ENCODE measurements at places on chromosomes 11 and 22.

DNA sequence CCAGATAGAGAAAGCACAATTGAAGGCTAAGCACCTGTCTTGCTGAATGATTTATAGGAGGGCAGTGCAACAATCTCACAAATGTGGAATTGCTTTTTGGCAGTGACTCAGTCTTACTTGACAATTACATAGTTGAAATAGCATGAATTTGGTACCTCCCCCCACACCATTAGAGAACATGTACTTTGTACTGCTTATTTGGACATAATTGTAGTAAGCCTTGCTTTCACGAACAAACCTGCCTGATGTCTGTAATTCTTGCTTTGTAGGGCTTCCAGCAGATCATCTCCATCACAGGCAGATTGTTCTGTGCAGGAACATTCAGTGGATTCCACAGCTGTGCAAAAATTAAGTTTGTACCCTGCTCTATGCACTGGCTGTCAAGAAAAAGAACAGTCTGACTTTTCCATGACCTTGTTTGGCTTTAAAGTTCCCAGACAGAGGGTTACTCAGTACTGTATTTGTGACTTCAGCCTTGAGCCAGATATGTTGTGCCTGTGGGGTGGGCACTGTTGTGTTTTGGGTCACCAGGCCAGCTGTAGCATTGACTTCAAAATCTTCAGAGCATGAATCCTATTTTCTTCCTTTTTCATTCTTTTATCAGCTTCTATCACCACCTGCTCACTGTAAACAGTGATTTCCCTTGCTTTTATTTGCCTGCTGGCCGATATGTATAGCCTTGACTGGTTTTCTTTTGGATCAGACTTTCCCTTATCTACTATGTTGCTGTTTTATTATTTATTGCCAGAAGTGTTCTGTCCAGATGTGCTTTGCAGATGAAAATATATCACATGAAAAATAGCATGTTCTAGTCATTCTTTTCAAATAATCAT, 941.0 kb upstream of the CHORDC1 start:
- DNase-seq, result peak; percentile 76

GRCh38 chr11:35313066-35313759, 106.1 kb downstream of the SLC1A2 start:
- no peak for DNase-seq

DNA sequence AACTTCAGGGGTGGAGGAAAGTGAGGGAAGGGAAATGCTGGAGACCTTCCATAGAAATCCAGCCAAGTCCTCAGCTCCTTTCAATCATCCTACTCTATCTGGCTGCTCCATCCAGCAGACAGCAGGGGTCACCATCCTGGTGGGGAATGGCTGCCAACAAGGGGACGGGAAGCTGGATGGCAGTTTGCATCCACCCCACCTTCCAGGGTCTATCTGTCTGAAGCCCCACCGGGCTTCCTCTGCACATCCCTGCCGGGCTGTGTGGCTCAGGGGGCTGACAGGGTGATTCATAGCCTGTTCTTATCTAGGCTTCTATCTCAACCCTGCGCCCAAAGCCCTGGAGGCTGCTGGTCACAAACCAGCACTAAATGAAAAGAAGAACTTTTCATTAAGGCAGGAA, 1.1 kb downstream of the SYTL2 start:
- DNase-seq, result no peak

DNA sequence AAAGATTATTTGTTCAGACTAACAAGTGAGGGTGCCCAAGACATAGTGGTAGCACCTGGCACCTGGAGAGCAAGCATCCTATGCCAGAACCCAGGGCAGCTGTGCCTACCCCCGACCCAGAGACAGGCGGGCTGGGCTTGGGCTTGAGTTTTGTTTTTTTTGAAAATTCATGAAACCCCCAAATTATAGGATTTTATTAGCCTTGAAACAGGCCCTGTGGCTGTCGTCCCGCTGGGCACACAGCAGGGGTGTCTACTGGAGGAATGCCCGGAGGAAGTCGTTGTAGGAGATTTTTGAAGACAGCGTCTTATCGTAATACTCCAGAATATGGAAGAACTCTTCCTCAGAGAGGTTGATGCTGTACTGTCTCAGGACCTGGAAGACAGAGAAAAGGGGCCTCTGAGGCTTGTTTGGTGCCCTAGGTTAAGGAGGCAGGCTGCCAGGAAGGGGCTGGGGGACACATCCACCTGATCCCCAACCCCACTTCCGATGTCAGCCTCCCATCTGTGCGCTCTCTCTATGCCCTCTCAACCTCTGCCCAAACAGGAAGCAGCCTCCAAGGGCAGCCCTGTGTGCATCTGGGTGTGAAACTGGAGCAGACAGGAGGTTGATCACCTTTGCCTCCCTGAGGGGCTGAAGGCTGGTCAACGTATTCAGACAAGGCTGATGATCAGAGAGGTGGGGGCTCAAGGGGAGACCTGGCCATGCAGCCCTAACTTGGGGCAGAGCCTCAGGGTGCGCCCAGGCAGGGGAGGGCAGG, 117.0 kb downstream of the MPPED1 start:
- DNase-seq, result no peak

- DNase-seq, result no peak
These were observed 845 bp downstream of the RBM7 start for GRCh38 chr11:114401311-114401710.

GRCh38 chr22:20180640-20181039, 29.8 kb upstream of the CCDC188 start:
- DNase-seq, result no peak

GRCh38 chr11:16788141-16789062, 50.0 kb downstream of the C11orf58 start:
- DNase-seq, result peak; percentile 87

DNA sequence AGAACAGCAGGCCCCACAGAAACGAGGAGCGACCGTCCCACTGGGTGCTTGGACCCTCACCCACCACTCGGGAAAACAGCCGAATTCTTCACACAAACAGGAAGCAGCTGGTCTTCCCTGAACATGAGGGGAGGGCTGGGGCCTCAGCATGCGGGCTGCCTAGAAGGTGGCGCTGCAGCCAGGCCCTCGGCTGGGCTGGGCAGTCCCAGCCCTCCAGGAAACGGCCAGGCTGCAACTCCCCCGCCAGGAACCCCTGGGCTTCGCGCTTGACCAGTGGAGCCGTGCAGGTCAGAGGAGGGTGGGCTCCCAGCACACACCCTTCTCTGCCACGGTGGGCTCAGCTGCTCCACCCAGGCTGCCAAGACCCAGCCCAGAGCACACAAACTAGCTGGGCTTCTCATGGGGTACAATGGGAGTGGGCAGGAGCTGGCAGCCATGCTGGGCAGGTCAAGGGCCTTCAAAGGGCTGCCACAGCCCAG, 29.6 kb downstream of the IGF2 start:
- DNase-seq, result peak; percentile 10

DNA sequence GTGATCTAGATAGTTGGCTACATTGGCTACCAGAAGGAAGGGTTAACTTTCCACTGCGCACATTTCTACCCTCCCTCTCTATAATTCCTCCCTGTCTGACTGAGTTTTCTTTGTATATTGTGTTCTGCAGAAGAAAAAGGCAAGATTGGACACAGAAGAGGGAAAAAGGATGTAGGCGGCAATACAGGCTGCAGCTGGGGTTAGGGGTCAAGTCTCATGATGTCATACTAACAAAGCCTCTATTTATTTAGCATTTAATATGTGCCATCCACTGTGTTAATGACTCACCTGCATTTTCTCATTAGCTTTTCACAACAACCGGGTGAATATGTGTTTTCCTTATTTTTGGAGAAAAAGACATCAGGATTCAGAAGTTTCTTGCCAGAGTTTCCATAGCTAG, 2.0 kb downstream of the FAM83F start:
- no peak for DNase-seq

- no peak for DNase-seq
These were observed 53.8 kb downstream of the PACS1 start for GRCh38 chr11:66123902-66124301.

- DNase-seq, result no peak
These were observed 5.3 kb upstream of the GNB1L start for GRCh38 chr22:19859861-19860510.

- no peak for DNase-seq
These were observed 178.5 kb upstream of the ZBED5 start for GRCh38 chr11:11036185-11036847.

GRCh38 chr11:75350743-75351540, 519 bp downstream of the ARRB1 start:
- no peak for DNase-seq

DNA sequence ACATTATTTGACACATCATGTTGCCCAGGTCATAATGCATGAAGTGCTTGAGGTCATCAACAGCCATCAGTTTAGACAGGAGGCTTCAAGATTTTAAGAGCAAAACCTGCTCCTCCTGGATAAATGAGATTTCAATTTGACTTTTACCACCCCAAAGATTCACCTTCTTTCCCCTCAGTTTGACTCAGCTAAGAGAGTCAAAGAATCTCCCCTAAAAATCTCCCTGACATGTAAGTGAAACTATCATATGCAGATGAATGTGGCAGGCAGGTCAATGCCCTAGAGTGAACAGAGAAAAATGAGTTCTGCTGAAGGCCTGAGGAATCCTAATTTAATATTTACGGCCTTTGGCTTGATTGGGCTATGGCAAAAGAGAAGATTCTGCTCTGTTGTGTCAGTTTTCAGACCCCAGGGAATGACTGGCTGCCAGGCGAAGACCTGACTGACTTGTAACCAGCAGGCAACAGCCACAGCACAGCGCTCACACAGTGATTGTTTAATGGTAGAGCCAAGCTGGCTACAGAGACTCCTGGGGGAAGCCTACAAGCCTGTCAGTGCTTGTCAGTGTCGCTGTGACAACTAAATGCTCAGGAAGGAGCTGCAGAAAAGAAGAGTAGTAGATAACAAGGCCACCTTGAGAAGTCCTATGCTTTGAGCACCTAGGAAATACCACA, 491.2 kb upstream of the LRRC4C start:
- no peak for DNase-seq

GRCh38 chr11:120013325-120014250, 124.3 kb downstream of the TRIM29 start:
- DNase-seq, result peak; percentile 30

GRCh38 chr11:18706330-18707243, 8.0 kb downstream of the TMEM86A start:
- peak; percentile 26 for DNase-seq

GRCh38 chr11:130102301-130103249, 32.9 kb downstream of the APLP2 start:
- DNase-seq, result no peak

GRCh38 chr11:22807855-22808570, 21.6 kb downstream of the SVIP start:
- DNase-seq, result peak; percentile 63

GRCh38 chr22:26972286-26972685, 314.9 kb downstream of the MIAT start:
- no peak for DNase-seq

DNA sequence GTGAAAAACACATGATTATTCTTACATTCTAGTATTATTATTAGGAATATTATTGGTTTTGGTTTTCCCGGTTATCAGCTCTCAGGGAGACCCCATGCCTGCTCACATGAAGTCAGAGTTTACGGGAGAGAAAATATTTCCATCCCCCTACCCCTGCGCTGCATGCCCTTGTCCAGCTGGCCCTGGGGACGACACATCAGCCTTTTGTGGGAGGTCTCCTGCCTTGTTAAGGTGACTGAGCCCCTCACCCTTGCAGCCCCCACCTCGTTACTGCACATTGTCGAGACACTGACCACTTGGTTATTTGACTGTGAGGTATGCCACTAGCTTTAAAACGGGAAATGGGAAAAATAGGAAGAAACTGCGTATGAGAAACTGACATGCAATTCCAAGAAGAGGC, 63.0 kb downstream of the PARVG start:
- DNase-seq, result no peak

DNA sequence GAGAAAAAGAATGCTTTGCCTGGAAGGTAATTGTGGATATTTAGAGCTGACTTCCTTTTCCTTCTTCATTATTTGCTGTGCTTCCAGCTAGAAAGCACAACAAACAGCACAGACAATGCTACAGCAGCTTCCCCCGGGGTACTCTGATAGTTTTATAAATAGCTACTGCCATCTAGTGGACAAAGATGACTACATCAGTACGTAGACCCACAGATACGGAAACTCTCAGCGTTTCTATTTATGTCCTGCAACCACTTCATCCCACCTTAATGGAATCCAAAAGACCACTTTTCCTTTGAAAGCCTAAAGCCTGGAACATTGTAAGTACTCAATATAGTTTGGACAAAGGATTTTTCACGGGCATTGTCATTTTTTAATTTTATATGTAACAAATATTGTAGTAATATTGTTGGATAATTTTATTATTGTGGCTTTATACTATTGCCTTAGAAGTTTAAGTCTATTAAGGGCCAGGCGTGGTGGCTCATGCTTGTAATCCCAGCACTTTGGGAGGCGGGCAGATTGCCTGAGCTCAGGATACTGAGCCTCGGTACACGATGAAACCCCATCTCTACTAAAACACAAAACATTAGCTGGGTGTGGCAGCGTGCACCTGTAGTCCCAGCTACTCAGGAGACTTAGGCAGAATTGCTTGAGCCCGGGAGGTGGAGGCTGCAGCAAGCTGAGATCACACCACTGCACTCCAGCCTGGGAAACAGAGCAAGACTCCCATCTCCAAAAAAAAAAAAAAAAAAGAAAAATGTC, 7.5 kb downstream of the HSPA8 start:
- DNase-seq, result peak; percentile 79

- no peak for DNase-seq
These were observed 15.7 kb upstream of the GDPD5 start for GRCh38 chr11:75541193-75542087.

GRCh38 chr11:104105155-104105554, 58.8 kb downstream of the PDGFD start:
- no peak for DNase-seq

GRCh38 chr22:36328635-36329253, 59.0 kb downstream of the MYH9 start:
- peak; percentile 79 for DNase-seq

- DNase-seq, result peak; percentile 76
These were observed 745.0 kb downstream of the NTM start for GRCh38 chr11:132115454-132115853.

DNA sequence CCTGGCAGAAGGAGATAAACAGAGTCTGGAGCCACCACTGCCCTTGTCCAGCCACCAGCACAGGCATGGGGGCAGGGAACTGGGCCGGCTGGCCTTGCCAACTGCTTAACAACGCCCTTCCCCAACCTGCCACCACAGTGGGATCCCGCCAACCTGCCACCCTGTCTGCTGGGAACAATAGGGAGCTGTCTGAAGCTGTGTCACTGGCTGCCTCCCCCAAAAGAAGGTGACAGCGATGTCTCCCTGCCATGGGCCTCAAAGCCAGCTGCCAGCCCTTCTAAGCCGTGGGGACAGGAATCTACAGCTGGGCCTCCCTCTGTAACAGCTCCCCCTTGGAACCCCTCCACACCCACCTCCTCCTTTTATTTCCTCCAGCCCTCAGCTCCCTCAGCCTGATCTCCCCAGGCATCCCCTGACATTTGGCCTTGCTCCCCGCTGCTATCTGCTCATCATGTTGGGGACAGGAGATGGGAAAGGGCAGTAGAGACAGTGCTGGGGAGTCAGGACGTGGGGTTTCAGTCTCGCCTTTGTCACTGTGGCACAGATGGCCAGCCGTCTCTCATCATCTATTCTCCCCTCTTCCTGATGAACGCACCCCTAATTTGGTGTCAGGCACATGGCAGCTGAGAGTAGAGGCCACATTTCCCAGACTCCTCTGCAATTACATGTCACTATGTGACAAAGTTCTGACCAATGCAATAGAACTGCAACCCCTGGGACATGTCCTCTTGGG, 51.3 kb upstream of the PRDM11 start:
- no peak for DNase-seq

GRCh38 chr11:119845305-119845704, 116.3 kb upstream of the NECTIN1 start:
- DNase-seq, result no peak

- DNase-seq, result no peak
These were observed 10.4 kb upstream of the HSPA8 start for GRCh38 chr11:123072332-123072761.

- DNase-seq, result no peak
These were observed 35.3 kb downstream of the MACROD1 start for GRCh38 chr11:64130618-64131017.
